ENCODE measurements at places on chromosomes 6 and 20.

- DNase-seq: no peak
These were observed 117.3 kb downstream of the ARHGAP18 start for GRCh38 chr6:129592516-129593232.

DNA sequence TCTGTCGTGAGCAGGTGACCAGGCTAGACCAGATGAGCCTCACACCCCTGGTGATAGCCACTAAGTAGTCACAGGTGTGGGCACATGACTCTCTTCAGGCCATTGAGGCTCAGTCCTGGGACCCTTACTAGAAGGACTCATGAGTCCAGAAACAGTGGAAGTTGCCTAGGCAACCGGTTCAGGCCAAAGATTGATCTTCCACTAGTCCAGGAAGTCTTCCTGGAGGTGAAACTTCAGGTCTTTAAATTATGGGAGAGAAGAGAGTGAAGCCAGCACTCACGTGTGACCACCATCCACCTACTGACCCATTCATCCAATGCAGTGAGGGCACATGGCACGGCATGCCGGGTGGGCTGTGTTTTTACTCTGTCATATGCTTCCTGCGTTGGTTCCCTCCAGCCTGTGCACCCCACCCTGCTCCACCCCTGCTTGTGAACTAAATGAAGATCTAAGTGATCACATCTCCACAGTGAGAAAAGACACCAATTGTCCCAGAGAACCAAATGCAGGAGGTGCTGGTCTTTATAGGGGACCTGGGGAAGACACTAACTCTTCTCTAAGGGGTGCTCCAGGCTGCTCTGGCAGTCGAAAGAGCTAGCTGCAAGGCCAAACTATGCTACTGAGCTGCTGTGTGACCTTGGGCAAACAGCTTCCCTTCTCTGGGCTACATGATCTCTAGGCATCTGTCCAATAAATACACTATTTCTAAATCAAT, 12.5 kb upstream of the STX16 start:
- no peak for DNase-seq

DNA sequence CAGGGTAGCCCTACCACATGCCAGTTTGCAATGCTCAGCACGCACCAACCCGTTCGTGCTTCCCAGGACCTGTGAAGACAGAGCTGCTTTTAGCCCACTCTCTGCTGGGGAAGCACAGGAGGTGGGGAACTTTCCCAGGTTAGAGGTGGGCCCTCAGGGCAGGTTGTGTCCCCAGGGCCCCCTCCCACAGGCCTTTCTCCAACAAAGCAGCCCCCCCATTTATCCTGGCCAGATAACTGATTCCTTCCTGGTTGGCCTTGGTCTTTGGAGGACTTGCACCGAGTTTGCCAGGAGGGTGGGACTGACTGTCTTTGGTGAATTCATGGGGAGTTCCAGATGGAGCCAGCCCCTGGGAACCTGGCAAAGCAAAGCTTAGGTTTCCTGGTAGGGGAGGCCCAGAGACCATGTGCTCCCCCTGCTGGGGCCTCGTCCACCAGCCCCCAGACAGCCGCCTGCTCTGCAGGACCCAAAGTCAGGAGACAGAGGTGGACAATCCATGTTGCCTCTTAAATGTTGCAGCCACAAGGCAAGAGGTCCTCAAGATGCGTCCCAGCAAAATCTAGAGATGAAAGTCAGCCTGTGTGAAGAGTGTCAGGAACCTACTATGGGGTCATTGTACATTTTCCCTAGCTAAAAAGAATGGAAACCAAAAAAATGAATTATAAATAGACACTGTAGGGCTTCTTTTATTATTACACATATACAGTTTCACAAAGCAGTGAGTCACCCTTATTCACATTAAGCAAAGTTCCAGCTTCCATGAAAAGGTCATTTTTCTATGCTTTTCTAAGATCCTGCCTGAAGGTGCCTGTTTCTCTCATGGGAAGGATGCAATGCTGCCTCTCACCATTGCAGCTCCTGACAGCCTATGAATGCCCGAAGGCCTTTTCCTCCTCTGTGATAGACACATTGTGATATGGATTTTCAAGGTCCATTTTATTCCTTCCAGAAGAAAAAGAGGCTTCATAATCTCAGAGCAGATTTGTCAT, 497.8 kb downstream of the PREX1 start:
- no peak for DNase-seq

DNA sequence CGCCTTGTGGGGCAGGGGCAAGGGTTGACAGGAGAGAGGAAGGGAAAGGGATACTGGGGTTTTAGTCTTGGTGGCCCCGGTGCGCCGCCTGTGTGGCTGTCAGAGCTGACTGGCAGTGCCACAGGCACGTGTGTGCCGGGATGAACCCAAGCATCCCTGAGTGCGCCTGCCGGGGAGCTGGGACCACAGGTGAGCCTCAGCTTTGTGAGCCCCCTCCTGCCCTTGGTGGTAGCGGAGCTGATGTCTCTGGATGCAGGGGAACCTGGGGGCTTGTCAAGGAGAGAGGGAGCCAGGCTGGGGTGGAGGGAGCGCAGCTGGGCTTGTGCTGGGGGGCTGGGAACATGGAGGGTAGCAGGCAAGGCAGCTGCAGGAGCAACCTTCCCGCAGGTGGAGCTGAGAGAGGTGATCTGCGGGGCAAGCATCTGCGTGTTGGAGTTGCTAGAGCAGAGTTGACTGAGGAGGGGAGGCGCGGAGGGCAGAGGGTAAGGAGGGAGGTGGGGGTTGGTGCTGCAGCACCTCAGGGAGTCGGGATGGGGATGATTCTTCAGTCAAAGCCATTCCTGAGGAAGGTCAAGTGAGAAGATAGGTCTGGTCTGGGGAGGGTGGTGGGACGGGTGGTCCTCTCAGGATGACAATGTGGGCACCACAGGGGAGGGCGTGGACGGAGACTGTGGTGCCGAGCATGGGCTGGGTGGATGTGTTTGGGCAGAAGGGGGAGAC, 28.1 kb downstream of the PYGB start:
- no peak for DNase-seq

- peak; percentile 2 for DNase-seq
These were observed 703 bp downstream of the EPHA7 start for GRCh38 chr6:93418408-93419303.
